ENCODE measurements at places on chromosomes 3 and 15.

DNA sequence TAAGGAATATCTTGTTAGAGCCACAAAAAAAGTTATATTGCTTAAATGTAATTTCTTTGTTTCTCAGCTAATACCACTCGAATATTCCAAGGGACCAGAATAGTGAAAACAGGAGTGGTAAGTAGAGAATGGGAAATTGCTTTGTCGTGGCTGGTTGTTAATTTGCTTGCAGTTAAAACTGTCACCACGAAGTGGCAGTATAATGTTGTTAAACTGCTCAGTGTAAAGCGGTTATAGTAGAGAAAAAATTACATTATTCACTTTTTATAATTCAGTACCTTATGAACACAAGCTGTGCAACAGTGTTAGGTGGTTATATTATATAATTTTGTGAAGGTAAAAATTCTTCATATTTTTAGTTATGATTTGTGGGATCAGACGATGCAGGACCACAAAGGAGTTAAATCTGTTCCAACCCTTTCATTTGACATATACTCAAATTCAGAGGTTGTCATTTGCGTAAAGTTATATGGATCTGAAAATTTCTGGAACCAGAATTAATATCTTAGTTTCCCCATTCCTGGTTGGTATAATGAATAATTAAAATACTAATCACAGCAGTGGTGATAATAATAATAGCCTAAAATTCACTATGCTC, 171.8 kb downstream of the FEZF2 start:
- no peak for DNase-seq

DNA sequence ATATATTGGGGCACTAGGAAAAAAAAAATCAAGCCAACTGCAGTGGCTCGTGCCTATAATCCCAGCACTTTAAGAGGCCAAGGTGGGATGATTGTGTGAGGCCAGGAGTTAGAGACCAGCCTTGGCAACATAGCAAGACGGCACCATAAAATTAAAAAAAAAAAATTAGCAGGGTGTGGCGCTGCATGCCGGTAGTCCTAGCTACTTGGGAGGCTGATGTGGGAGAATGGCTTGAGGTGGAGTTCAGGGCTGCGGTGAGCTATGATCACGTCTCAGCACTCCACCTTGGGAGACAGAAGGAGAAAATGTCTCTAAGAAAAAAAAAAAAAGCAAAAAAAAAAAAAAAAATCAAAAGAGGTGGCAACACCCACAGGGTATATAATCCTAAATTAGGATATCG, 49.6 kb downstream of the INO80 start:
- DNase-seq: no peak

DNA sequence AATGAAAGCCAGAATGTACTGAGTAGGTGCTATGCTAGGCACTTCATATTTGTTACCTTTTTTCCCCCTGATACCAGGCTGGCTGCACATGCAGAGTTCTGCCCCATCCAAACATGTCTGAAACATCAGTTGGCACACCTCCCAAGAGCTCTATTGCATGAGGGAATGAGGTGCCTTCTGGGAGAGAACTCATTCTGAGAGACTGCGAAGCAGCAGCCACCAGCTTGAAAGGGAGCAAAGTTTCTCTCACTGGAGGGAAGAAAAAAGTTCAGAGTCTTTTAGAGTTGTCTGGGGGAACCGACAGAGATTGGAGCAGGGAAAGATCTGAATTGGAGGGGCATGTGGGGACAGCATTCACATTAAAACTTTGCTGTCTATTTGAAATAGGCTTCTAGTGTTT, 84.1 kb downstream of the AGBL1 start:
- DNase-seq: no peak

DNA sequence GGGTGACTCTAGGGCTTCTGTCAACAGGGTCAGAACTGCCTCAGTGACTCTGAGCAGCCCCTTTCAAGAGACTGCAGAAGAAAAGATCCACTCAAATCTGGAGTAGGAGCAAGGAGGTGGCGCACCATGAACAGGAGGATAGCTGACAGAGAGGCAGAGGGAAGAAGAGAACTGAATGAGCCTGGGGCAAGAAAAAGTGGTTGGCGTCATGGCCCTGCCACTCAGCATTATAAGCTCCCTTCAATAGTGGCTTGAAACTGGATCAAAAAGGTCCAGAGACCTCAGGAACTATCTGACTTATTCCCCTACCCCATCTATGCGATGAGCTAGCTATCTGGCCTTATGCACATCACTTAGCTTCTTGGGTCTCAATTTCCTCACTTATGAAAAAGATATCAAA, 66.6 kb downstream of the NCEH1 start:
- DNase-seq: no peak

DNA sequence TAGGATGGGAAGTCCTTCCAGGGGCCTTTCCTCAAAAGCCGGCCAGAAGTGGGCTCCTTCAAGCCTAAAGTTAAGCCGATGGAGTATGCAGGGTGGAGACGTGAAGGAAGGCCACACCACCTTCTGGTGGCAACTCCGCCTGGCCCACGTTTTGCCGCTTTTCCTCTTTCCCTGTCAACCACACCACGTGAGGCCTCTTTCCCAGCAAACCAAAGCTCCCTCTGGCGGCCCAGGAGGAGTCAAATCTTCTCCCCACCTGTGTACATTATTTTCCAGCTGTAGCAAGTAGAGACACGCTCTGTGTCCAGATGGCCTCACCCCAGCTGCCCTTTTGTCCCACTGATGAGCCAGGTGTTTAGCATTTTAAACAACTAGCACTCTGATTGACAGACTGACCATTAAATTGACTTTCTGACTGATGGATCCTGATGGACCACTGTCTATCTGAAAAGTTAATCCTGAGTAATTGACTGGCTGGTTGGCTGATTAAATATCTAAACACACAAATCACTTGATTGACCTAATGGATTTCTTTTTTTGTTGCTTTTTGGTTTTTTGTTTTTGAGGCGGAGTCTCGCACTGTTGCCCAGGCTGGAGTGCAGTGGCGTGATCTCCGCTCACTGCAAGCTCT, 59.6 kb upstream of the ZBTB38 start:
- no peak for DNase-seq

- no peak for DNase-seq
Measured at GRCh38 chr3:72487078-72487765, 361.0 kb downstream of the SHQ1 start.

- DNase-seq: no peak
Measured at GRCh38 chr3:58588030-58588614, 10.9 kb upstream of the FAM107A start.

Data from stimulated activated CD8-positive, alpha-beta memory T cell treated with anti-CD3 and anti-CD28 coated beads, Interleukin-4, amount 100 ng/mL, for 1 hour (primary cell).